ENCODE measurements at places on chromosomes 1 and 21.

DNA sequence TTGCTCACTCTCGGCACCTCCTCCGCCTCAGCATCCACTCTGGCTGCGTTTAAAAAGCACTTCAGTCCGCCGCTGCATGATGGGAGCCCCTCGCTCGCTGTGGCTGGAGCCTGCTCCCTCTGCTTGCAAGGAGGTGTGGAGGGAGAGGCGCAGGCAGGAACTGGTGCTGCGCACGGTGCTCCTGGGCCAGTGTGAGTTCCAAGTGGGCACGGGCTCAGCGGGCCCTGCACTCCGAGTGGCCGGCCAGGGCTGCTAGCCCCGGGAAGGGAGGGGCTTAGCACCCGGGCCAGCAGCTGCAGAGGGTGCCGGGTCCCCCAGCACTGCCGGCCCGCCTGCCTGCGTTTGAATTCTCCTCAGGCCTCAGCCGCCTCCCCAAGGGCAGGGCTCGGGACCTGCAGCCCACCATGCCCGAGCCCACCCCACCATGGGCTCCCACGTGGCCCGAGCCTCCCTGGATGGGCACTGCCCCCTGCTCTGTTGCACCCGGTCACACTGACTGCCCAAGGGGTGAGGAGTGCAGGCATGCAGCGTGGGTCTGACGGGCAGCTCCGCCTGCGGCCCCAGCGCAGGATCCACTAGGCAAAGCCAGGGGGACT lies 1599.5 kb downstream of the NCAM2 start:
- no peak for DNase-seq

GRCh38 chr1:56223968-56224367 lies 355.4 kb downstream of the PLPP3 start:
- DNase-seq = no peak

GRCh38 chr1:93506126-93506525 lies 58.2 kb downstream of the FNBP1L start:
- DNase-seq = no peak

- no peak for DNase-seq
These were observed 46.1 kb downstream of the ADAMTS1 start for GRCh38 chr21:26798856-26799751.

GRCh38 chr21:36035381-36035791 lies 24.9 kb downstream of the SETD4 start:
- no peak for DNase-seq

DNA sequence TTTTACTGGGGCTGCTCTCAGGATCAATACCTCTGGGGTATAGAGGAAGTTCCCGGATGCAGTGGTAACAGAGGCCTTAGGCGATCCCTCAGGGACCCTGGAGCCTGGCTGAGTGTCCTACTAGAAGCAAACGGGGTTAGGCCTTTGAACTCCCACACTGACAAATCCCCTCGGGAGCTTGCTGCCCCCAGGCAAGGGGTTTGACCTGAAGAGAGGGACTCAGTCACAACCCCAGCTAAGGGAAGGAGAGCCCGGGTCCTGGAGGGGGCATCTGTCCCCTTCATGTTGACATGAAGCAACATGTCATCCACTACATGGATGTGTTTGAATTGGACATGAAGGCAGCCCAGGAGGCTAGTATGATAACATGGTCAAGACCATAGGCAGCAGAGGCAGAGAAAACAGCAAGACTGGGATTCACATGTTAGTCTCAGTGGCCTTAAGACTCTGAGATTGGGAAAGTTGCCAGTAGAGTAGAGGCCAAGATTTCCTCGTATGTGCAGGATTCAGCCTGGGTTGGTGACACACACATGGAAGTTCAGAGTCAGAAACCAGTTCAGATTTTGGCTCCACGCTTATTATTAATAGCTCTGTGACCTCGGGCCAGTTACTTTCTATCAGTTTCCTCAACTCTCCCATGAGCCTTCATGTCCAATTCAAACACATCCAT lies 101.5 kb downstream of the KCNN3 start:
- no peak for DNase-seq

GRCh38 chr1:116340506-116341231 lies 32.4 kb upstream of the ATP1A1 start:
- no peak for DNase-seq

- no peak for DNase-seq
These were observed 190.5 kb downstream of the HS2ST1 start for GRCh38 chr1:87104945-87105344.

DNA sequence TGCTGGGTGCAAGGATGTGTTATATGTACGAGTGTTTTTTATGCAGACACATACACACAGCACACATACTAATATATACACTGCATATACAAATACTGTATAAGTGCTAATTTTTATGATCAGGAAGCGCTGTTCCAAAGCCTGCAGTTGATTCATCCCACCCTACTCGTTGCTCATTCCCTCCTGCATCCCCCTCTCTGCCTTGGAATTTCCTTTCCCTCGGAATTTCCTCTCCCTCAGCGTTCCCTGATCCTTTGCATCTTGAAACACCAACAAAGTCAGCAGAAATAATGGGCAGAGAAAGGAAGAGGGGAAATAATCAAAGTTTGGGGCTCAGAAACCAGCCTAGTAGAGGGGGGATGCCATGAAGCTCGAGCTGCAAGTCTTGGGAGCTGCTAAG lies 98.9 kb downstream of the CSMD2 start:
- DNase-seq = no peak

DNA sequence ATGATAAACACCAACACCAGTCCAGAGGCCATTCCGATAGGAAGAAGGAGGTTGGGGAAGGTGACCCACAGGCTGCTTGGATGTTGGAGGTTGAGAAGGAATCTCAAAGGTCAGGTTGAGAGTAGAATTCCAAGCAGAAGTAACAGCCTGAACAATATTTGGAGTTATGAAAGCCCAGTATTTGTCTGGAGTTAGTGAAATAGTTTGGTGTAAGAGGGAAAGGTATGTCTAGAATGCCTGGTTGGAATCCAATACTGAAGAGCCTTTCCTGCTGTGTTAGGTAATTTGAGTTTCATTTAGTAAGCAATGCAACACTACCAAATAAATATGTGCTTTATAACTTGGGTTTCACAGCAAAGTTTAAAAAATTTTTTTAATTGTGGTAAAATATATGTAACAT lies 70.5 kb upstream of the MCOLN3 start:
- DNase-seq = no peak

GRCh38 chr1:1630191-1630964 lies 1.6 kb upstream of the MMP23B start:
- DNase-seq = peak; percentile 73

- no peak for DNase-seq
These were observed 72.8 kb downstream of the CAMK2N1 start for GRCh38 chr1:20413136-20413775.

- no peak for DNase-seq
These were observed 13.7 kb upstream of the CPLANE2 start for GRCh38 chr1:16250524-16251251.

GRCh38 chr1:241963722-241964121 lies 6.2 kb downstream of the BECN2 start:
- no peak for DNase-seq

DNA sequence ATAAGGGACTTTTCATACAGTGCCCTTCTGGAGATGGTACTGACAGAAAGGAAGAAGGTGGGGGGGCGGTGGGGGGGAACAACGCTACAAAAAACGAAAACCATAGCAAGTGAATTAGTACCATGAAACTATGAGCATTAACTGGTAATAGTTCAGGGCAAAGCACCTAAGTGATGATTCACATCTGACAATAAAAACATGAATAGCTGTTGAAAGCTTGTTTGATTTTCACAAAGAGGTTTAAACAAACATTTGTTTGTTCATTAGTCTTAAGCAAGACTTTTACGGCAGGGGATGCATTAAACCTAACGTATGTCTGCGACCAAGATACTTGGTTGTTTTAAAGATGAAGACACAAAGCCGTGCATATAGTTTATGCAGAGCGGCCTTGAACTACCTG lies 177.5 kb downstream of the LMO4 start:
- no peak for DNase-seq

DNA sequence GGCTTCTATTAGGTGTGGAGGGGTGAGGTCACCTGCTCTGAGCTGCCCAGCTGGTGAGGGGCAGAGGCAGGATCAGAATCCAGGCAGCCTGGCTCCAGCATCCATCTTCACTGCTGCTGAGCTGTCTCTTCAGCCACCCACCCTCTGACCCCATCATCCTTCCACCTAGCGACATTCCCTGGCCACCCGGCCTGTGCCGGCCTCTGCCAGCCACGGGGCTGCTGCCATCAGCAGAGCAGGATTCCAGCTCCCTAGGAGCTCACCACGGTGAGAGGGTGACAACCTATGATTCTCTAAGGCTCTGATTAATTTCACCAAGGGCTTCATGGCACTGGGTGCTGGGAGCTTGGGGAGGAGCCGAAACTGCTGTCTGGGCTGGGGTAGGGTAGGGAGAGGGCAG lies 32.1 kb downstream of the ALPL start:
- DNase-seq = no peak

DNA sequence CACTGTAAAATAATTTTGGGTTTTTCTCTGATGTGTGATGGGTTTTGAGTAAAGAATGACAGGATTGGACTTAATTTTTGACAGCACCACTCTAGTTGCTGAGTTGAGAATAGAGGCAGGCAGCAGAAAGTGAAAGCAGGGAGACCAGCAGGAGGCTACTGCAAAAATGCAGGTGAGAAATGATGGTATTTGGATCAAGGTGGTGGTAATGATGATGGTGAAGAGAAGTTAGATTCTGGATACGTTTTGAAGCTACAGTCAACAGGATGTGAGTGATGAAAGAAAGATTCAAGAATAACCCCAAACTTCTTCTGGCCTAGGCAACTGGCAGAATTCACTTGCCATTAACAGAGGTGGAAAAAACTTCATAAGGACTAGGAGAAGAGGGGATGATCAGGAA lies 14.8 kb upstream of the AK5 start:
- DNase-seq = no peak

DNA sequence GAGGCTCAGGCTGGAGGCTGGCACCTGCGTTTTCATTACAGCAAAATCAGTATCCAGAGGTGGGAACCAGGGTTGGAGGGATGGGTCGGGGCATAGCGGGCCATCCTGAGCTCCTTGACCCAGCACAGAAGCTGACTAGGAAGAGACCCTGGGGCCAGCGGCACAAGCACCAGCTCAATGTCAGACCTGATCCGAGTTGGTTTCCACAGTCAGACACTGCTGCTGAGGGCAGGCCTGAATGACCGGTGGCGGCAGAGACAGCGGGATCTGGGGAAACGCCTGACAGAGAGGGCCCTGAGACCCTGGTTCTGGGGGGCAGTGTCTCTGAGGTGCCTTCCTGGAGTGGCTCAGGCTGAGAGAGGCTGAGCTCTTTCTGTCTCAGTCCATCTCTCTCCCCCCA lies 162.0 kb upstream of the C1orf174 start:
- DNase-seq = no peak

GRCh38 chr1:239537795-239538194 lies 151.4 kb downstream of the CHRM3 start:
- no peak for DNase-seq

GRCh38 chr1:205354259-205355074 lies 2.3 kb downstream of the KLHDC8A start:
- no peak for DNase-seq

DNA sequence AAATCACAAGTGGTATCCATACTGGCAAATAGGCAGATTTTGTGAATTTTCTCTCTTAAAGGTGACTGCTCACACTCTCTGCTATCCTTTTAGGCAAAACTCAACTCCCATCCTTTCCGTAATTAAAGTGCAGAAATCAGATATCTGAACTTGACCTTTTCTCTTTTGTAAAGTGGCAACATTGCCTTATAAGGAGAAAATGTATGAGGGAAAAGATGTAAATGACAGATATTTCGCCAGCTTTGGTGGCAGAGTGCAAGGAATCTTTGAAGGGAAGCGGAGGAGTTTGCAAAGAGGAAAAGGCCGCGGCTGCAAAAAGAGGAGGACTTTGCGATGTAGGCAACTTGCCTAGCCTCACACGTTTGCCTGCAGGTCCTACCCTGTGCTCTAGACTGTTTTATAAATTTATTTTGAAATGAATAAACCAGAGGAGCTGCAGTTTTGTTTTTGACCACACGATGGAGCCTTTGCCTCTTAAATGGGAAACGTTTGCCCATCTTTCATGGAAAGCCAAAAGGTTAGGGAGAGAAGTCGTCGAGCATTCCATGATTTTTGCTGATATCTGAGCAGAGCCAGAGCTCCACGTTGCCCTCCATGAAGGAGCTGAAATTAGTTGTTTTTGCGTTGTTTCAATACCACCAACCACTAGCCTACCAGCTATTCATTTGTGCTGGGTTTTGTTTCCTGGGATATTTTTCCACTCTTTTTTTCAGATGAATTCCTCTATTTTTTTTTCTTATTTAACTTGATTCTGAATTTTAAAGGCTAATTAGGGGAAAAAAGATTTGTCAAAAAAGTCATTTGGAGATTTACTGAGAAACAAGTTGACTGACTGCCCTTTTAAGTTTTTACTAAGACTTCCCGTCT lies 242.3 kb downstream of the LMX1A start:
- DNase-seq = no peak

- DNase-seq = no peak
These were observed 113.9 kb downstream of the ATG4C start for GRCh38 chr1:62897788-62898187.

DNA sequence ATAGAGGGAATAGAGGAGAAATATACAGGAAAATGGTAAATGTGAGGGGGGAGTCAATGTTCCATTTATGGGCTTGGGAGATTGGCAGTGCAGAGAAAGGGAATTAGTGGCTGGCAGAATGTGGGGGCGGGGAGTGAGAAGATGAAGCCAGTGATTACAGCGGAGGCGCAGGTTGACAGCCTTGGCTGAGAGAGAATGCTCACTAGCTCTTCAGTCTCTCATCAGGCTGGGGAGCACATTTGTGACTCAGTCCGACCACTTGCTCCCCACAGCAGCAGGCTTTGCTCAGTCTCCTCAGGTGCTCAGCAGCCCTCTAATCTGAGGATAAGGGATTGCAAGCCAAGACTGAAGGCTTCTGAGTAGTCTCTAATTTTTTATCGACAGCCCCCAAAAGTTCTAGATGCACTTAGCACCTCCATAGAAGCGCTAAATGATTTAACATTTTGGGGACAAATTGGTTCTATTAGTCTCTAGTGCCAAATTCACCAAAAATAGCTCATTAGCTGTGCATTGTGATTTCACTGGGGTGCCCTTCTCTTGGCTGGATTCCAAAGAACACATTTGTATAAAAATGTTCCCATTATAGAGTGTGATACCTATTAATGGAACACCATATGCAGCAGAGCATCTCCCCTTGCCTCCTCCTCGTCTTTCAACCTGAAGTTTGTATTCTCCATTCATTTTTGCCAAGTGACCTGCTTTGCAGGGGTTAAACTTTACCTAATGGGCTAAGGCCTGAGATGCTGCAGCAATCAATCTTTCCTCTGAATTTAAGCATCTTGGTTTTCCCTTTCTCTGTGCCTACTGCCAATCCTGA lies 191.8 kb downstream of the ZNF326 start:
- DNase-seq = no peak

- no peak for DNase-seq
These were observed 643 bp downstream of the FNDC5 start for GRCh38 chr1:32869923-32870614.

- DNase-seq = no peak
These were observed 159.4 kb upstream of the UBE2U start for GRCh38 chr1:64043976-64044375.

- no peak for DNase-seq
These were observed 6.5 kb downstream of the CTRC start for GRCh38 chr1:15444468-15445389.

DNA sequence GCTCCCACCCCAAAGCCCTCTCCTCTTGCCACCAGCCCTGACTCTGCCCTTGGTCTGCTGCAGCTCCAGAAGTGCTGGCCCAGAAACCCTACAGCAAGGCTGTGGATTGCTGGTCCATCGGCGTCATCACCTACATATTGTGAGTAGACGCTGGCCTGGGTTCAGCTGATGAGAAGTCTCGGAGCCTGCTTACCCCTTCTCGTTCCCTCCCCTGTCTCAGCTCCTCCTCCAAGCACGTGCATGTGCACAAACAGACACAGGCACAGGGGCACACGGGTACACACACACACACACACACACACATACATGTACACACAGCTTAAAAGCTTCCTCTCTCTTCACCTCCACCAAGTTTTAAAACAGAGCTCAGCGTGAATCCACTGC lies 24.3 kb downstream of the CAMK1G start:
- DNase-seq = no peak

All from left renal cortex interstitium (tissue), 4 donors.